Esophagus squamous epithelium (tissue), 5 donors: ENCODE measurements at places on chromosomes 2 and 18. TPM values are rescaled to one million over a fixed set of nuclear protein-coding genes. Genes with fewer than 3 reads are reported as not detected.
A peak's percentile ranks its signal among the peaks of the same experiment; 100 is the strongest.

DNA sequence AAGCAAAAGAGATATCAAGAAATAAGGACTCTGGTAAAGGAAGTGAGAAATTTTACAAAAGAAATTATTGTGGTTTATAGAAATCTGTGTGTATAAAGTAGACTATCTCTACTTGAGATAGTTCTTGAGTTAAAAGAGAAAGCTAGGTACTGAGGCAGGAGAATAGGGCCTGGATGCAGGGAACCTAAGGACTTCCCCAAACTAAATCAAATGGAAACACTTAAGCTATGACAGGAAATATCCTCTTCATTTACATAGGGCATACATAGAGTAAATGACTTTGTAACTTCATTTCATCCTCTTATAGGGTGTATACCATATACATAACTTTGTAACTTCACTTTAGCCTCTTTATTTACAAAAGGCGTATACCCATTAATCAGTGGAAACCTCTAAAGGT is 219.2 kb upstream of the RGPD4 start:
- H3K27me3 ChIP-seq: no peaks in the 10 kb centered on the region
- H3K36me3 ChIP-seq: no peaks in the 10 kb centered on the region
- no peak overlapping the region for H3K4me3 ChIP-seq

- H3K4me1 ChIP-seq: peaks cover 61% of the 10 kb centered on the region
- H3K36me3 ChIP-seq: no peaks in the 10 kb centered on the region
- H3K4me3 ChIP-seq: peak overlapping the region; percentile 96
- DNase-seq: no peak
- no peaks in the 10 kb centered on the region for H3K27me3 ChIP-seq
Measured at GRCh38 chr2:9630117-9630735, 571 bp downstream of the YWHAQ start.

DNA sequence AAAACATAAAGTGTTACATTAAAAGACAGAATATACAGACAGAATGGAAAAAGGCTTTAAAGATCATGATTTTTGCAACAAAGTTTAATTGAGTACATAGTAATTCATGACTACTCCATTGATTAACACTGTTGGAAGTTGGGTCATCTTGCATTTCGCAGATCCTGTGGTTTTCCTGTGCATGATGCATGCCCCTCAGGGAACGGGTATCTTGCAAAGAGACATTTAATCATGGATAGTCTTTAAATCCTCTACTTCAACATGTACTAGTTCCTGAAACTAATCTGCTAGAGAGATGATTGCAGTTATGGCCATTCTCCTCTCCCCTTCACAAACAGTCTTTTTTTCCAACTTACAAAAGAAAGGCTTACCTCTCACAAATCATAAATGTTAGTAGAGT is 155.6 kb upstream of the DSEL start:
- no peaks in the 10 kb centered on the region for H3K27me3 ChIP-seq
- no peaks in the 10 kb centered on the region for H3K4me1 ChIP-seq
- DNase-seq: no peak
- H3K27ac ChIP-seq: no peak overlapping the region
- no peak overlapping the region for H3K4me3 ChIP-seq
- no peaks in the 10 kb centered on the region for H3K36me3 ChIP-seq

GRCh38 chr2:231348704-231349373 is 46.7 kb upstream of the B3GNT7 start:
- H3K36me3 ChIP-seq: no peaks in the 10 kb centered on the region
- H3K27me3 ChIP-seq: no peaks in the 10 kb centered on the region
- no peaks in the 10 kb centered on the region for H3K4me1 ChIP-seq
- no peak for DNase-seq
- no peak overlapping the region for H3K4me3 ChIP-seq
- no peak overlapping the region for H3K27ac ChIP-seq

DNA sequence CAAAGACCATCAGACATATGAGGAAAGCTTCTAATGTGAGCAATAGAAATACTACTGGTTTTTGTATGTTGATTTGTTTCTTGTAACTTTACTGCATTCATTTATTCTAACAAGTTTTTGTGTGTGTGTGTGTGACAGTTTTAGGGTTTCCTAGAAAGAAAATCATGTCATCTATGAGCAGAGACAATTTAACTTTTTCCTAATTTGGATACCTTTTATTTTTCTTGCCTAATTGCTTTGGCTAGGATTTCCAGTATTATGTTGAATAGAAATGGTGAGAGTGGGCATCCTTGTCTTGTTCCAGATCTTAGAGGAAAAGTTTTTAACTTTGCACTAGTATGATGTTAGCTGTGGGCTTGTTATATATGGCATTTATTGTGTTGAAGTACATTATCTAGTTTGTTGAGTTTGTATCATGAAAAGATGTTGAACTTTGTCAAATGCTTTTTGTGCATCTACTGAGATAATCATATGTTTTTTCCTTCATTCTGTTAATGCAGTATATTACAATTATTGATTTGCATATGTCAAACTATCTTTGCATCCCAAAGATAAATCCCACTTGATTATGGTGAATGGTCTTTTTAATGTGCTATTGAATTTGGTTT is 117.3 kb upstream of the CDC42EP3 start:
- no peak for DNase-seq
- H3K4me3 ChIP-seq: no peak overlapping the region
- no peaks in the 10 kb centered on the region for H3K36me3 ChIP-seq
- H3K4me1 ChIP-seq: no peaks in the 10 kb centered on the region

- no peak overlapping the region for H3K4me3 ChIP-seq
- peaks cover 4% of the 10 kb centered on the region for H3K36me3 ChIP-seq
- no peaks in the 10 kb centered on the region for H3K4me1 ChIP-seq
- H3K27me3 ChIP-seq: no peaks in the 10 kb centered on the region
- no peak overlapping the region for H3K27ac ChIP-seq
Measured at GRCh38 chr18:62555135-62555534, 32.3 kb downstream of the ZCCHC2 start.

DNA sequence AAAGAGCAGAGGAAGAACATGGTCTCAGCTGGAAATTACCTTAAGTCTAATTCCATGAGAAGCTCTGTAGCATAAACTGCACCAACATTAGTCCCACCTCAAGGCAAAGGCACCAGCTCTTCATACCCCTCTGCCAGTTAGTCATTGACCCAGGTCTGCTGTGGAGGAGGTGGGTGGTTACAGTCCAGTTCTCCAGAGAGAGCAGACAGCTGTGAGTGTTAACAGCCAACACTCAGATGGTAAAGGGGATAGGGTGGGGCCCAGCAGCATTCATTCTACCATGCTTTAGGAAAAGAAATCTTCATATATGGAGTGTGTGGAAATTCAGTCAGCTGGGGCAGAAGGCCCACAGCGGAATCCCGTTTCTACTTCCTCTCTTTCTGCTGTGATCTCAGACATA is 159.7 kb upstream of the FBXO11 start:
- no peak overlapping the region for H3K27ac ChIP-seq
- no peak overlapping the region for H3K4me3 ChIP-seq
- no peaks in the 10 kb centered on the region for H3K27me3 ChIP-seq
- H3K4me1 ChIP-seq: no peaks in the 10 kb centered on the region
- H3K36me3 ChIP-seq: no peaks in the 10 kb centered on the region
- DNase-seq: no peak

FAM110C gene
- 48.3 TPM for total RNA-seq

CPLX4 gene
- not detected for total RNA-seq
